ENCODE measurements at places on chromosomes 1 and 21.

DNA sequence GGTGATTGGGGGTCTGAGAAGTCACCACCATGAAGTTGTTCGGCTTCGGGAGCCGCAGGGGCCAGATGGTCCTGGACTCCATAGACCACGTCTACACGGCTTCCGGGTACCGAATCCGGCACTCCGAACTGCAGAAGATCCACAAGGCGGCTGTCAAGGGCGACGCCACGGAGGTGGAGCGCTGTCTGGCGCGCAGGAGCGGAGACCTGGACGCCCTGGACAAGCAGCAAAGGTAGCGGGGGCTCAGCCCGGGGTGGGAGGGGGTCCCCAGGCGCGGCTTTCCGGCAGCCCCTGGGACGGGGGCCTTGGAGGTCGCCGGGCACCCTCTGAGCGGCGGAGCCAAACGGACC is 146.5 kb downstream of the LIPI start:
- DNase-seq, result no peak

- no peak for DNase-seq
Measured at GRCh38 chr1:217138799-217139466, 415.7 kb upstream of the ESRRG start.

- no peak for DNase-seq
Measured at GRCh38 chr1:42320708-42321107, 14.3 kb downstream of the FOXJ3 start.

DNA sequence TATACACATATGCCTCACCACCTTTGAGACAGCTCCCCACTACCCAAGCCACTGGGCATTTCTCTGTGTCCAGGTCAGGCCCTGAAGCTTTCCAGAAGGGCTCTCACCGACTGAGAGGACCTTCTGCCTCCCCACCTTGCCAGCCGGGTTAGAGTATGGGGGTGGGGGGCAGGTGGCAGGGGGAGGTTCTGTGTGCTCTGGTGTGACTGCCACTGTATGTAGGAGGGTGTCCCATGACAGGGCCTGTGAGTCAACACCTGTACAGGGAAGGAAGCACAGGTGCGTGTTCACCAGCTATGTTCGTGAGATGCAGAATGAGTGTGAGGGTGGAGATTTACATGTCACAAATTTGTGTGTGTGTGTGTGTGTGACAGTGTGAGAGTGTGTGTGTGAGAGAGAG is 7.0 kb downstream of the AHDC1 start:
- no peak for DNase-seq

DNA sequence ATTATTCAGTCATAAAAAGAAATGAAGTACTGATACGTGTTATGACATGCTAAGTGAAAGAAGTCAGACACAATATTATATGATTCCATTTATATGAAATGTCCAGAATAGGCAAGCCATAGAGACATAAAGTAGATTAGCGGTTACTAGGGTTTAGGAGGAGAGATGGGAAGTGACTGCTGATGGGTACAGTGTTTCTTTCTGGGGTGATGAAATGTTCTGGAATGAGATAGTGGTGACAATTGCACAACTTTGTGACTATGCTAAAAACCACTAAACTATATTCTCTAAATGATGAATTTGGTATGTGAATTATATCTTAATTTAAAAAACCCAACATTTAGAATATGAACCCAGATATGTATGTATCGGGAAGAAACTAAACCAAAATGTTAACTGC is 27.6 kb downstream of the IPP start:
- DNase-seq, result no peak

- no peak for DNase-seq
Measured at GRCh38 chr1:1165485-1165884, 8.2 kb upstream of the TTLL10 start.

DNA sequence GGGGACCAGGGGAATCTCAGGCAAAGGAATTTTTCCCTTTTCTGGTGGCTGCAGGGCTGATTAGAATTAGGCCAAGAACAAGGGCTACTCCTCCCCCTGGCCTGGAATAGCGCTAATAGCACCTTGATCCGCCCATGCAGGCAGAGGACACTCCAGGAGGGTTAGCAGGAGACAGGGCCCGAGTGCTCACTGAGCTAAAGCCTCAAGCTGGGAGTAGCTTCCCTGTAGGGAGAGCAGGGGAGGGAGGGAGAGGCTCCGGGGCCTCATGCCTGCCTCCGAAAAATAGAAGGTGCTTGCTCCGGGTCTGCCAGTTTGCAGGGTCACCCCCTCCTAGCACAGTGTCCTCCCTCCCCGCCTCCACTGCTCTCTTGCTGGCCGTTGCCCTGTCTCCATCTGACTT is 3.8 kb downstream of the PTPN7 start:
- DNase-seq, result no peak

GRCh38 chr21:14114251-14114650 is 96.5 kb downstream of the LIPI start:
- DNase-seq, result no peak

DNA sequence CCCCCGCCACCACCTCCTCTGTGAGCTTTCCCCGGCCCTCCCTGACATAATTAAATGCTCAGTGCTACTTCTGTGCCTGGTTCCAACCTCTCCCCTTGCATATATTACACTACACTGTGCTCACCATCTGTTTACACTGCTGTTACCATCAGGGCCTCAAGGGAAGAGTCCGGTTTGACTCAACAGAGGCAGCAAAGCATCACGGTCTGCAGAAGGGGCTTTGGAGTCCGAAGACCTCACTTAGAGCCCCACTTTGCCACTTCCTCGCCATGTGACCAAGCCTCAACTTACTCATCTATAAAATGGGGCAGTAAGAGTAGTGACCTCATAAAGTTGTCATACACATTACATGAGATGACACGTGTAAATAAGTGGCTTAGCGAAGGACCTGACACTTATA is 27.4 kb downstream of the KCNN3 start:
- DNase-seq, result no peak

DNA sequence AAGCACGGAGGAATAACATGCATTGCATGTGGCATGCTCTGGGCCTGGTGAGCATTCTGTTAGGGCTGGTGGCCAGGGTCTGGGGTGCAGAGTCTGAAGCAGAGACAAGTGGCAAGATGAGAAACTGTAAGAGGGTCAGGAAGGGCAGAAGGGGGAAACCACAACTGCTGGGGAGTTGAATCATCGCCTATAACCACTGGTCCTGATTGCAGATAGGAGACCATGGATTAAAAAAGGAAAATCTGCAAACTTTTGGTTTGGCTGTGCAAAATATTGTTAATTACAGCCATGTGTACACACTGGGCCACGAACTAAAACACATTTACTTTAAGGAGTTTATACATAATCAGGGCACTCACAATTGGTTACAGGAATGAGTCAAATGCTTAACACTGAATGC is 76.6 kb downstream of the TGFBR3 start:
- DNase-seq, result no peak

GRCh38 chr1:26522073-26522472 is 7.5 kb upstream of the RPS6KA1 start:
- DNase-seq, result no peak

DNA sequence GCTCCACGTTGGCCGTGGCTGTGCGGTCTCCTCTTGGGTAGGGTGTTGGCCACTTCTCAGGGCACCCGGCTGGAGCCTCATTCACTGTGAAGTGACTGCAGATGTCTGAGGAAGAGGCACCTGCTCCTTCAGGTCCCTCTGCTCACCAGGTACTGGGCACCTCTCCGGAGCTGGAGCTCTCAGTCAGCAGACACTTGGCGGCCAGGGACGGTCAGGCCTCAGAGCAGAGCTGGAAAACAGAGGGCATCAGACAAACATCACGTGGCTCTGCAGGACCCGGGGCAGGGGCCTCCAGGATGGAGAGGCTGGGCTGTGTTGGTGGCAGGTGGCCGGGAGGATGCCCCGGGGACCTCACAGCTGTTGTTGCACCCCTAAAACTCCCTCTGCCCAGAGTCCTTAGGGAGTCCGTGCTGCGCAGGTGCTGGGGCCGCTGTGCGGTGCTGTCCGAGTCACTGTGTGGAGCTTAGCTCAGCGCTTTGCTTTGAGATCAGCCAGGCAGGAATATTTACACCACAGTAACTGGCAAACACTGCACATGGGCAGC is 59.7 kb downstream of the SLX9 start:
- no peak for DNase-seq

DNA sequence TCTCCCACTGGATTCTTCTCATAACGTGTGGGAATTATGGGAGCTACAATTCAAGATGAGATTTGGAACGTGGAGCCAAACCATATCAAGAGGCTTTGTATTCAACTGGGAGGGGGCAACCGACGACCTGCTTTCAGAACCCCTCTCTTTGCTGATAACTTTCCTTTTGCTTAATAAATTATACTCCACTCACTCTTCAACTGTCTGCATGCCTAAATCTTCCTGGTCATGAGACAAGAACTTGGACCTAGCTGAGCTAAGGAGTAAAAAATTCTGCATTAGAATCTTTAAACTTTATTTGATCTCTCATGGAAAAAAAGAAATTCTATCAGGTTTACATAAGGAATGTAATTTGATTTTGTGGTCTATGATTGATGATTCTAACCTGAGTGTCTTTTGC is 86.7 kb upstream of the CYYR1 start:
- DNase-seq, result no peak

DNA sequence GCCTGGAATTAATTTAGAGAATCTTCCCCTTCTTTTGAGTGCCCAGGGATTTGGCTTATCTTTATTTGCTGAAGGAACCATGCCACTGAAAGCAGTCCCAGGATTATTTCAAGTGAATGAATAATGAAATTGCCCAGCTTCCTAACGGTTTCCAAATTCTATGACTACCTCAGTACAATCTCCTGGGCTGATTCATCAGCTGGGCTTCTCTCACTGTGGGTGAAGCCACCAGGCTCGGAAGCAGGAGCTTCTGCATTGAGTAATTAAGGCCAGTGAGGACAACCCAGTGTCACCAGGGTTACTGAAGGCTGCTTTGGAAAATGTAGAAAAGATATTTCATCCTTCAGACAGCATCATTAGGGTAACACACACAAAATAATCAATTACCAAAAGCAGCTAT is 169.8 kb downstream of the DAB1 start:
- no peak for DNase-seq

DNA sequence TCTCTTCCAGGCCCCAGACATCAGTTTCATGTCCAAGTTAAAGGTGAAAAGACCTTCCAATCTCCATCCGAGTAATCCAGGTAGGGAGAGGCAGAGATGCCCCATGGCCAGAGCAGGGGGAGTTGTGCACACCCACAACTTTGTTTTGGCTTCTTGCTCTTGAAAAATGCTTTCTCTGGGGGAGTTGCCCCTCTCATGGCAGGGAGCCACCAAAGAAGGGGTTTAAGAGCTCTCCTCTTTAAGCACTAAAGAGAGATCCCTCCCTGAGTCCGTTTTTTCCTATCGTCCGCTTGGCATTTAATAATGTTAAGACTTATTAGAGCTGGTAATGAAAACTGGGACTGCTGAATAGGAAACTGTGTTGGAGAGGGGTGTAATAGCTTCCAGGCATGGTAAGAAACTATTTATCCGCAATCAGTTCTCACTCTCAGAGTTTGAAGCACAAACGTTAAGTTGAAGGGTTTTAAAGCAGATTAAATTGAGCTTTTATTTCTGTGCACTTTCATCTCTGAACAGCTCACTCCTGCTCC is 8.3 kb downstream of the PAX7 start:
- no peak for DNase-seq

GRCh38 chr1:8477166-8477982 is 159.5 kb downstream of the SLC45A1 start:
- no peak for DNase-seq

GRCh38 chr1:246306415-246307037 is 200.6 kb downstream of the SMYD3 start:
- DNase-seq, result no peak

DNA sequence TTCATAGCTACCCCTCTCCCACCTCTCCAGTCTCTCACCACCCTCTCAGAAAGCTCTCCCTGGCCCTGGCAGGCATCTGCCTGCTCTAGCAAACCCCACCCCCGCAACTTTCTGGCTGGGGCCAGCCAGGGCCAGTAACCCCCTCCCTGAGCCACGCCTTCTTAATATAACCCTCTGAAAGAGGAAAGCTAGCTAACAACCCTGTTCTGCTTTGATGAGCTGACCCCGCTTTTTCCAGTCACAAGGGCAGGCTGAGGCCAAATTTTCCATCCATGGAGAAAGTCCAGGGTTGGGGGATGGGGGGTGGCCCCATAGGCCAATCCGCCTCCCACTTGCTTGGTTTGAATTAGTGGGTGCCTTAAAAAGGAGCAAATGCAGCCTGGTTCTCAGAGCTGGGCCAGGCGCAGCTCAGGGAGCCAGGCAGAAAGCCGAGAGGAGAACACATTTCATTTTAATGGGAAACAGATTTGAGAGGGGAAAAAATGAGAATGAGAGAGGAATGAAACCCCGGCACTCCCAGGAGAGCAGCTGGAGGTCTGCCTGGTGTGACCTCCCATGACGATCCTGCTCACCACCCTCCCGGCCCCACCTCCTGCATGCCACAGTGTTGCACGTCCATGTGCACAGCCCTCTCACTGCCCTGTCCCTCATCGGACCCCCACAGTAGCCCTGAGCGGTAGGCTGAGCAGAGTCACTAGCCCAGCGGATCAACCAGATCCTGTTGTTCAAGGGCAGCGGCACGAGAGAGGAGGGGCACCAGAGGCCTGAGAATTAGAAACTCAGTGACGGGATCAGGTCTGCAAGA is 62.3 kb downstream of the OPTC start:
- DNase-seq, result no peak

DNA sequence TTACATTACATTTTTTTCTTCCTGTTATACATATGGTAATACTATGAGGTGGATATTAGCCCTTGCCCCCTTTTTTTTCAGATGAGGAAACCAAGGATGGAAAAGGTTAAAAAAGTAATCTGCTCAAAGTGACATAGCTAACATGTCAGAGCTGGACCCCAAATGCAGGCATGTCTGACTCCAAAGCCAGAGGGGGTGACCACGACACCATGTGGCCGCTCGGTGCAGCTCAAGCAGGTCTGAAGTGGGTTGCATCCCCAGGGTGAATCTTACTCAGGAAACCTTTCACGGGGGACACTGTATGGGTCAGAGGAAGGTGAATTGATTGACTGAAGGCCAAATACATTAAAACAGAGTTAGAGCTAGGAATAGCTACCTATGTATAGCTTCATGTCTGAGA is 34.8 kb downstream of the CD34 start:
- DNase-seq, result no peak

GRCh38 chr21:26246073-26246472 is 75.5 kb upstream of the APP start:
- DNase-seq, result no peak

GRCh38 chr21:38914528-38915293 is 109.0 kb downstream of the ETS2 start:
- DNase-seq, result no peak

- no peak for DNase-seq
Measured at GRCh38 chr1:105684714-105685113, 1371.8 kb upstream of the PRMT6 start.

DNA sequence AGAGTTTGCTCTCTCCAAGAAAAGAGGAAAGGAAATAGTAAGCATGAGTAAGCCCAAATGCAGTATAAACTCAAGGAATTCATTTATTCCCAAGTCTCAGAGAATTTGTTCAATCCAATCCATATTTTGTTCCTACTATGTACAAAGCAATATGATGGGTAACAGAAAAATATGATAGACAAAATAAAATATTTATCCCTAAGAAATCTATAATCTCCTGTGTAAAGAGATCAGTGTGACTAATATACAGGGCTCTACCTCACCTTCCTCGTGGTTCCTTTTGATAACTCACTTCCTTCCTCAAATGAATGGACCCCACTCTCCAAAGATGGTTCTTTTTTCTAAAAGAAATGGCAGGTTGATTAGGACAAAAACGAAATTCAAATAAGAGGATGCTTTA is 7.6 kb downstream of the CLSPN start:
- no peak for DNase-seq

Measured in stimulated activated CD4-positive, alpha-beta T cell treated with anti-CD3 and anti-CD28 coated beads, Interleukin-4, amount 100 ng/mL, for 4 hours (primary cell).